ENCODE measurements at places on chromosomes 16 and 17.

DNA sequence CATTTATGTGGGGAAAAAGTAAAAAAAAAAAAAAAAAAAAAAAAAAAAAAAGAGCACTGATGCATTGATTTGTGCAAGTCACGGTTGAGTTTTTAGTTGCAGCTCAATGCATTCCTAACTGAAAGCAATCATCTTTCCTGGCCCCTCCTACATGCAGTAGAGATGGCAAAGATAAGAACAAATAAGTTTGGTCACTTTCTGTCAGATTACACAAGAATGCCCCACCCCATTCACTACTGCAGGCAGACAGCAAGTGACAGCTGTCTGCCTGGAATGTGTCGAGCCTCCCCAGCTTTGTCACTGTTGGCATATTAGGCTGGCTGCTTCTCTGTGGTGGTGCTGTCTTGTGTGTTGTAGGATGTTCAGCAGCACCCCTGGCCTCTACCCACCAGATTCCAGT, 243.5 kb downstream of the FOXL1 start:
- DNase-seq = no peak

DNA sequence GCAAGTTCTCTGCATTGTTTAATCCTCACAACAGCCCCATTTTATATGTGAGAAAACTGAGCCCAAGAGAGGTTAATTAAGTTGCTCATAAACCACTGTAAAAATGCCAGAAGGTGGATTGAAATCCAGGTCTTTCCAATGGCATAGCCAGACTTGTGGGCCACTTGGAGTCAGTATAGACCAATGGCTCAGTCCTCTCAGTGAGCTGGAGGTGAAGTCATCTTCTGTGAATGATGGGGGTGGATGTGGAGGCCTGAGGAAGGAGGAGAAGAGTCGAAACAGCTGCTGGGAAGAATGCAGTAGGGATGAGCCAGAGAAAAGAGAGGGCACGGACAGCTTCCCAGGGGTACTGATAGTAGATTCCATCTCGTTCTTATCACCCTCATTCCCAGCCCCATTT, 213.4 kb downstream of the SOX9 start:
- DNase-seq = no peak

DNA sequence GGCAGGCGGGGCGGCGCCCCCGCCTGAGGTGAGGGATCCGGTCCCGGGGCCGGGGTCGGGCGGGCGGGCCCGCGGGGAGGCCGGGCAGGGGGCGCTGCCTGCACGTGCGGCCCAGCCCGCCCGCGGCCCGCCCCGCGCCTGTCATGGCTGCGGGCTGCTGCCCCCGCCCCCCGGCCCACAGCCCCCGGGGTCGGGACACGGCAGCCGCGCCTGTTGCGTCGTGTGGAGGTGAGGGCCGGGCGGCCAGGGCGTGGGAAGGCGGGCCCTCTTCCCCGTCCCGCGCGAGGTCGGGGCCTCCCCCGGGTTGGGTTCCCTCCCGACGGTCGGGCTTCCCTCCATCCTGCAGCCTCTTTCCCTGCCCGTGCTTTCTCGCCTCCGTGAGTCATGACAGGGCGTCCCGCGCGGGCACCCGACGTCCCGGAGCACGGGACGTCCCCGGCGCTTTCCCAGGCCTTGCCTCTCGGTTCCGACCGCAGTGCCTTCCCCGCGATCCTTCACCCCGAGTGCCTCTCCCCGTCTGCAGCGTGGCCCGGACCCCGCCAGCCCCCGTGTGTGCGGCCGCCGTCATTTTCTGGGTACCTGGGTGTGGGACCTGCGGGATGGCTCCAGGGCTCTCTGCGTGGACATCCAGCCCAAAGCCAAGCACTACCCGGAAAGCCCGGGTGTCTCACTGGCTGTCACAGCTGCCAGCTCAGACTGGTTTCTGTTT, 76.7 kb downstream of the CHD9 start:
- no peak for DNase-seq

DNA sequence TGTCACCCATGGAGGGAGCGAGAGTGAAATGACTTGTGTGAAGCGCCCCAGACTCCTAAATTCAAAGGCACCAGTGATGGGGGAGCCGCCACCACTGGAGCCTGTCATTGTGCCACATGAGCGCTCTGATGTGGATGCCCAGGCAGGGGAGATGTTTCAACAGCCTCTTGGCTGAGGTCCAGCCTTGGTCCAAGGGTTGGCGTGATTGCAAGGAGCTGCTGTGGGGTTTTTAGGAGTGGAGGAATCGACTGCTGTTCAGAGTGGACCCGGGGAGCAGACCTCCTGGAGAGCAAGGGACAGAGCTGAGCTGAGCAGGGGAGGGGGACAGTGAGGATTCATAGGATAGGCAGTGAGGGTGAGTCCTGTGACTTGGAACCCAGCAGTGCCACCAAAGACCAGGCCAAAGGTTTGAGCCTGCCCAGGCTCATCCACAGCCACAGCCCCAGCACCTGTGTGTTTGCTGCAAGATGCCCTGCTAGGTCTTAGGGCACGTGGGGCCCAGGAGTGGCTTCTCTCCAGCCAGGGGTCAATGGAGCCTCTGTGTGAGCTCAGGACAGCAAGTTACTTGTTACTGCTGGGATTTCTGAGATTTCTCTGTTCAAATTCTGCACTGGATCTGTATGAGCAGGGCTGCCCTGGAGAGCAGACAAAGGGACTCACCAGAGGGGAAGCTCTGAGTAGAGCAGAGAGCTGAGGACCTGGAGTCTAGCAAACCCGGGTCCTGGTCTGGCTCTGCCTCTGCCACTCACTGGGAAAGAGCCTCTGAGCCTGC, 20.3 kb downstream of the RHBDL3 start:
- DNase-seq = no peak

GRCh38 chr16:28309811-28310311, 17.5 kb downstream of the SBK1 start:
- DNase-seq = no peak

DNA sequence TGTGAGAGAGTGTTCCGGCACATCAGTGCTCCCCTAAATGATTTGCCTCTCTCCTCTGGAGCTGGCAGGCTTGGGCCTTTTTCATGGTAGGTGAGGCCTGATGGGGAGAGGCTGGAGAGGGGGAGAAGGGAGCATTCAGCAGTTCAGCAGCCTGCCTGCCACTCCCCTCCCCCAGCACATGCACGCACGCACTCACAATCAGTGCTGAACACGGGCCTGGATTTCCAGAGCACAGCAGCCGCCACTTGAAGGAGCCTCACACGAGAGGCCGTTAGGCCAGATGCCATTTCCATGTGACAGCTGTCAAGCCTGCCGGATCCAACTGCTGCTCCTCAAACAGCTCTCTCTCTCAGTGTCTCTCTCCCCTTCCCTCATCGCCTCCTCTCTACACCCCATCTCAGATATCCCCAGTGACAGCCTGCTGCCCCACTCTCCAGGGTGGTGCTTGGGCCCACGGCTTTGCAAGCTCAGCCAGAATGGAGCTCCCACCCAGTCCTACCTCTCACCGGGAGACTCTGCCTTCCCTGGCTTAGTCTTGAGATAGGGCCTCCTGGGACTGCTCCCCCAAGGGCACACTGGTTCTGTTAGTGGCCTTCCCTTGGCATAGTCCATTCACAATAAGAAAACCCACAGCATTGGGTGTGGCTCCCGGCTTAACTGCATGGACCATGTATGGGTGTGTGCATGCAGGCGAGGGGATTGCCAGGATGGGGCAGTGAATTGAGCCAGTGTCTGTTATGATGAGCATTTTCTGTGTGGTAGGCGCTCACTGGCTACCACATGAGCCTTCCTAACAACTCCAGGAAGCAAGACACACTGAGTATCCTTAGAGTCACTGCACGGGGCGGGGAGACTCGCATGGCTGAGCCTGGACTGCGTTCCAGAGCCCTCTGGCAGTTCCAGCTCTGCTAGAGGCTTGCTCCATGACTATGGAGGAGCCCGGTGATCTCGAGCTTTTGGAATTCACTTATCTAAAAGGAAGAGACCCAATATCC, 226.2 kb downstream of the CCDC182 start:
- no peak for DNase-seq

DNA sequence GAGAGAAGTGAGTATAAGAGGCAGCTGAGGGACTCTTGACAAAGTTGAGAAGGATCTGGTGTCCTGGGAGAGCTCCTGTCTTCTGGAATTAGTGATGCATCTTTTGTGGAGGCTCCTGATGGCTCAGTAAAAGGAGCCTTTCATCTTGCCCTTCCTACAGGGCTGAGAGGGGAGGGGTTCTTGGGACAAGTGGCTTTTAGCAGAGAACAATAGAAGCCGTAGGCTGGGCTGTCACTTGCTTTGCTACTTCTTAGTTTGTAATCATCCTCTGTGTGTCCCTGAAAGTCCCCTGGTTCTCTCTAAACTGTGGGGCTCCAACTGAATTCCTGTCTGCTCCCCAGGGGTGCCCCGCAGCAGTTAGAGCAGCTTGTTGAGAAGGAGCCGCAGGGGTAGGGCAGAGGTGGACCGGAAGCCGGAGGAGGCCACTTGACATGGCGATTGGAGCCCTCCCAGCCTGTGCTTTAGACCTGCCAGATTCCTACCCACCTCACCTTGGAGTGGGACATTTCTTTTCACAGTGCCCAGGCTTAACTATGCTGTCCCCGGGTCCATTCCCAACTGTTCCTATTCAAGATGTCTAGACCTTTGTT, 85.1 kb downstream of the PRKCA start:
- no peak for DNase-seq

GRCh38 chr17:16287563-16288027, 65.7 kb downstream of the CENPV start:
- no peak for DNase-seq

DNA sequence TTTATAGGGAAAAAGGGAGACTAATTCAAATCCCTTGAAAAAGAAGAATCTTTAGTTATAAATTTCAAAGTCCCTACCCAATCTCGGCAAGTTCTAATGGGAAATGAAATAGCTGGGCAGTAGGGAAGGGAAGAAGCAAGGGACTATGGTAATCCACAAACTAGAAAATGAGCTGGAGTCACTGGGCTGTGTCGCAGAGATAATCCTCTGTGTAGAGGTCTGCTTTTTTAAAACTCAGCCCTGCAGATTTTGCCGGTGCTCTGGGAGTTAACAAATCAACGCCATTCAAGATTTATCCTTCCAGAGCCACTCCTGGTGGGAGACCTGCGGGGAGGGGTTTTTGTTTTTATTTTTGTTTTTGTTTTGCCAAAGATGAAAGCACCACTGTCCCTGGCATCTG, 20.8 kb downstream of the SNX11 start:
- no peak for DNase-seq

- DNase-seq = no peak
Observed at GRCh38 chr16:14011846-14012245, 59.3 kb upstream of the MRTFB start.

DNA sequence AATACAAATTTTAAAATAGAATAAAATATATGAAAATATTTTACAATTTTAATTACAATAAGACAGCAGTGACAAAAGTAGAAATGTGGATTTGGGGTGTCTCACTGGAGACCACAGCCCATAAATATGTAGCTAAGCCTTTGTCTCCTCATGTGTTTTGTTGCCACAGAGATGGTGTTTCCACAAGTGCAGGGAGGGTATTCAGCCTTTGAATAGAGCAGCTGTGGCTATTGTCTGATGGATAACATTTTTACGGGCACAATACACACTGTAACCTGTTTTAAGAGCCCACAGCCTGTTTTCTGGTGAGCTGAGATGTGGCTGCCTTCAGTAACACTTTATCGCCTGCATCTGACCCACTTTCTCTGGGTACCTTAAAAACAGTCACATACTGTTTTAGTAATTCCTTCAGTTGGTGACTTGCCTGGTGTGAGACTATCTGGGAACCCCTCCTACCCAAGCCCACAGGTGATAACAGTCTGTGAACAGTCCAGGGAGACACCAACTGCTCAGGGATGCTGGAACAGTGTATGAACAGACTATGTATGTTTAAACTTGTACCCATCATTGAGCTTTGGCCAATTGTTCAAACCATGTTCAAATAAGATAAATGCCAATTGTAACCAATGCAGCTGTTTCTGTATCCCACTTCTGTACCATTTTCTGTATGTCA, 7.8 kb upstream of the AHSP start:
- DNase-seq = no peak

- no peak for DNase-seq
Observed at GRCh38 chr16:87093804-87094555, 223.2 kb downstream of the C16orf95 start.

DNA sequence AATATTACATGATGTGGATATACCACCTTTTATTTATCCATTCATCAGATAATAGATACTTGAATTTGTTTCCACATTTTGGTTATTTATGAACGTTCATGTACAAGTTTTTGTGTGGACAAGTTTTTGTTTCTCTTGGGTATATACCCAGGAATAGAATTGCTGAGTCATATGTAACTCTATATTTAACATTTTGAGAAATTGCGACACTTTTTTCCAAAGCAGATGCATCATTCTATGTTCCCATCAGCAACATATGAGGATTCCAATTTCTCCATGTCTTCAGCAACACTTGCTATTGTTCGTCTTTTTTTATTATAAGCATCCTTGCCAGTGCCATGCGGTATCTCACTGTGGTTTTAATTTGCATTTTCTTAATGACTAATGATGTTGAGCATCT, 93.9 kb downstream of the GSG1L start:
- DNase-seq = no peak

DNA sequence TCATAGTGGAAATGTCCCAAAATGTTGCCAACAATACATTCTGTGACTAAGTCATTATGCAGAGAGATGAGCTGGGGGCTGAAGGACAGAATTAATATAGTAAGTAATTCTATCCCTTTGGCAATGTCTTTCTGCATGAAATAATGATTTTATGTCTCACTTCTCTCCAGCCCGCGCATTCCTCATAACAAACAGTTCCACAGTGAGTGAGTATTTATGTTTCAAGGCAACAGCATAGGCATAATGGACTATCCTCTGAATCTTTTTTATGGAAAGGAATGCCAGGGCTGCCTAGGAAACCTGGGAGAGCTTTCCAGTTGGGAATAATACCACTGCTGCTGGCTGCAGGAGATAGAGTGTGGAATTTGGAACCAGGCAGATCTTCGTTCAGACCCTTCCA, 477.7 kb downstream of the HS3ST4 start:
- DNase-seq = no peak

DNA sequence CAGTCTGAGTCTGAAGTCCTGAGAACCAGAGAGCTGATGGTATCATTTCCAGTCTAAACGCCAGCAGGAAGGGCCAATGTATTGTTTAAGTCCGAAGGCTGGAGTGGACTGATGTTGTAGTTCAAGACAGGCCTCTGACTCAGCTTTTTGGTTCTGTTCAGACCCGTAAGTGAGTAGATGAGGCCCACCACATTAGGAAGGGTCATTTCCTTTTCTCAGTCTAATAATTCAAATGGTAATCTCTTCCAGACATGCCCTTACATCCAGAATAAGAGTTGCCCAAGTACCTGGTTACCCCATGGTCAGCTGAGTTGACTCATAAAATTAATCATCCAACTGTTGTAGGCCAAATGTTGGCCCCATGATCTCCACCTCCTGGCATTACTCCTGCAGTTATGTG, 442.6 kb upstream of the HSBP1 start:
- DNase-seq = no peak

- DNase-seq = no peak
Observed at GRCh38 chr17:69818467-69818866, 256.6 kb upstream of the KCNJ16 start.

DNA sequence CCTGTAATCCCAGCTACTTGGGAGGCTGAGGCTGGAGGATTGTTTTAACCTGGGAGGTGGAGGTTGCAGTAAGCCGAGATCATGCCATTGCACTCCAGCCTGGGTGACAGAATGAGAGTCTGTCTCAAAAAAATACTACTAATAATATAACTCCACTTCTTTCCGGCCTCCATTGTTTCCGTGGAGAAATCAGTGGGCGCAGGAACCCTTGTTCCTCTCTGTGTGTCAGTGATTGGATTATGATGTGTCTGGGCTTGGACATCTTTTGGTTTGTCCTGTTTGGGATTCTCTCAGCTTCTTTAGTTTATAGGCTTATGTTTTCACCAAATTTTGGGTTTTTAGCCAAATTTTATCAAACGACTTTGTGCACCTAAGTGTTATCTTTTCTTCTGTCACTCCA, 36.8 kb downstream of the ACSF3 start:
- DNase-seq = no peak

- no peak for DNase-seq
Observed at GRCh38 chr17:2212400-2212981, 91.1 kb downstream of the SMG6 start.

Measured in right renal cortex interstitium (tissue), 3 donors.